ENCODE measurements at places on chromosomes 13 and 19.
A peak's percentile ranks its signal among the peaks of the same experiment; 100 is the strongest.

- peak; percentile 81 for DNase-seq
These were observed 168.8 kb downstream of the COL4A1 start for GRCh38 chr13:110138010-110138699.

DNA sequence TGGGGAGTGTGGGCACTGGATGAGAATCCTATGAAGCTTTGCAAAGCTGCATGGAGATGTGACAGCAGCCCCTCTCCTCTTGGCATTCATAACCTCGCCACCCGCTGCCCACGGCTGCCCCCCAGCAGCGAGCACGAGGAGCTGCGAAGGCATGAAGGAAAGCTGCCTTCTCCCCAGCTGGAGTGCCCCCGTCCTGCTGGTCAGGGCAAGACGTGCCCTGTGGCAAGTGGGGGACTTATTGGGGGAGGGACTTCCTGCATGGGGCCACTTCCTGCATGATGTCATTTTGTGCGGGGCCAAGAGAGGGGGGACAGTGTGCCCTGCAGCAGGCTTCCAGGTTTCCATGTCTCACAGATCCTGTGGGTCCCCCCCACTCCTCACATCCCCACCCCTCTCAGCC is 85.9 kb downstream of the TSHZ3 start:
- DNase-seq, result no peak

- DNase-seq, result no peak
These were observed 84.5 kb downstream of the LRRC63 start for GRCh38 chr13:46296115-46296822.

DNA sequence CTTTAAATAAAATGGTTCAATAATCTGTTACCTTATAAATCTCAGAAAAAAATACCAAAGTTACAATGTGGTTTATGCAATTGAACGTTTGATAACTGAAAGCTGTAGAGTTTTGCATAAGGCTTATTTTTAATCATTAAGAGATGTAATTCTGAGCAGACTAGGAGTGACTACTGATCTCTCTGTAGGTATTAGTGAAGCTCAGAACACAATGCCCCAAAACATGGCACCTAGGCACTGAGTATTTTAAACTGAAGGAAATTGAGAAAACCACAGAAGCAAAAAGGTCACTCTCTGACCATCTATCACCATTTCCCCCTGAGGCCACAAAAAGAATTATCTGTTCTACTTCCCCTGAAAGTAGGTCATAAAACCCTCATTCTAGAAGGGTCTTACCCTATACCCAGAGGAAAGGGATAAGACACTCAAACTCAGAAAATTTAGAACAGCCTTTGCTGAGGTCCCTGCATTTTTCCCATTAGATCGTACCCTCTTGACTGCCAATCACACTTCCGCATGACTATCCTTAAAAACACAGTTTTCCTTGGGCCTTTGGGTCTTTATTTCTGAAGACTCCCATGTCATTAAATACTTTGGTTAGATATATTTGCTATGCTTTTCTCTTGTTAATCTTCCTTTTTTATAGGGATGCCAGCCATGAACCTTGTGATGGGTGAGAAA is 158.1 kb downstream of the PCDH9 start:
- no peak for DNase-seq

Data from stimulated activated CD4-positive, alpha-beta T cell treated with anti-CD3 and anti-CD28 coated beads, Interleukin-2, amount 100 ng/mL, for 24 hours (primary cell).